ENCODE measurements at places on chromosomes 3 and 15.

DNA sequence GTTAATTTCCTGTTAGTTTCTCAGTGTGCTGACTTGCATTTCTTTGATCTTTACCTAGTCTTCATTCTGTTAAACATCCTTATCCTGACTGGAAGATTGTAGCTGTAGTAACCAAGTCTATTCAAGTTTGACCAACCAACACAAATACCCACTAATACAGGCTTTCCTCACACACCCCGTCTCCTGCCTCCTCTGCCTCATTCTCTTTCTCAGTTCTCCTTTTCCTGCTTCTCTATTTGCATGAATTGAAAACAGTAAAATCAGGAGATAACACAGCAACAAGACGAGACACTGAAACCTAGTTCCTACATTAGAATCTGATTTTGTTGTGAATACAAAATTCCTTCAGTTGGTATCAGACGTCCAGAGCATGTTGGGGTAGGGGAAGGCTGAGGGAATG lies 116.9 kb upstream of the ARPP21 start:
- no peak for DNase-seq

- no peak for DNase-seq
These were observed 34.7 kb downstream of the FOXP1 start for GRCh38 chr3:71548705-71549384.

DNA sequence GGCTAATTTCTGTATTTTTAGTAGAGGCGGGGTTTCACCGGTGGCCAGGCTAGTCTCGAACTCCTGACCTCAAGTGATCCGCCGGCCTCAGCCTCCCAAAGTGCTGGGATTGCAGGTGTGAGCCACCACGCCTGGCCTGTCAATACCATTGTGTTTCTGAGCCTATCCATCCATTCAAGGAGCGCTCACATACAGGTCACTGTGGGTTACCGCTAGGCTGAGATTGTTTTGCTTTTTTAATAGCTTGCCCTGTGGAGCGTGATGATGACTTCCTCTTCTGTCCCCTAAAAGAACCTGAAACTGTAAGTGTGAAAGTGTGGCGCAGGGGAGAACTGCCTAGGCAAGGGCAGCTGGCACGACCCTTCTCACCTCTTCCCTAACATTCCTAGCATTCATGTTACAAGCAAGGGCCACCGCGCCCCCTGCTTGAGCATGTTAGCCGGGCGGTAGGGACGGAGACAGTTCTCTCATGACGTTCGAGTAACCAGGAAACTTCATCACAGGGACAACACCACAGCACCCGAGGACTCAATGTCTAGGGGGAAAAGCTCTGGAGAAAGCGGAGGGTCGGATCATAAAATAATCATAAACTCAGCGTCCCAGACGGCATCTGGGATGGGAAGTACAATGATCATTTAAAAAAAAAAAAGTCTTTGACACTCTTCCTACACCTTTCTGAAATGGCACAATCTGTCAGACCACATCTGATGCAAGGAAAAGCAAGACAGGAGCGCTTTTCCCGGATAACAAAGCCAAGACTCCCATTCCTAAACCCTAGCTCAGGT lies 790 bp downstream of the LAMP3 start:
- DNase-seq: no peak

- no peak for DNase-seq
These were observed 9.5 kb upstream of the DPPA4 start for GRCh38 chr3:109346770-109347295.

- no peak for DNase-seq
These were observed 46.7 kb downstream of the TMED3 start for GRCh38 chr15:79357566-79357965.

DNA sequence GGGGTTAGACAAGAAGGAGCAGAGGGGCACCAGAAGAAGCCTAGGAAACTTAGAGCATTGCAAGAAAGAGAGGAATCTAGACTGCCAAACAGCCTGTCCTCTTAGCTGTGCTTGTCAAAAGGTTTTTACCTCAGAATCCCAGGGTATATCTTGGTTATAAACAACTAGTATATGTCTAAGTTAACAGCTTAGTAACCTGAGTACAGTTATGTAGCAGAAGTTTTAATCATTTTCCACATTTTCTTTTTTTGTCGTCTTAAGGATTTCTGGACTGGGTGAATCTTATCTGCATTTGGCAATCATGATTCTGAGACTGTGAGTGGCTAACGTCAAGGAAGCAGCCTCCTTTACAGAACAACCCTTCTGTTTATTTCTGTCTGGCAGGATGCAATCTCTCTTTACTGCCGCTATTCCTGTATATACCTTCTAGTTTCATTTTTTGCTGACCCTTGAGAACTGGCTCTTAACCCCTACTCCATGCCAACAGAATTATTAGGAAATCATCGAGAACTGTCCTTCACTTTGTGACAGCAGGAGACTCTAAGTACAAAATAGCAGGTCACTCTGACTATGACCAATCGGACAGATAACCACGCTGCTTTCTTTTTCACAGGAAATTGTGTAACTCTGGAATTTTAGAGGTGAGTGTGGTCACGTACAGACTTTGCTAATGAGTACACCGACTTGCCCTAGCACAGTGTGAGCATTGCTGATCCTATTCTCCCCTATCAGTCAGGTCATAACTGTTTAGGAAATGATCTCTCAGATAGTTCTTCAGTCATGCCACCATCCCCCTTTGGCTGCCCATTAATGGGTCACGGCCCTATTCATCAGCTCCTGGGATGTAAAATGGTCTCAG lies 3.3 kb upstream of the CP start:
- no peak for DNase-seq

GRCh38 chr3:129793319-129793718 lies 100.2 kb downstream of the TMCC1 start:
- DNase-seq: no peak

DNA sequence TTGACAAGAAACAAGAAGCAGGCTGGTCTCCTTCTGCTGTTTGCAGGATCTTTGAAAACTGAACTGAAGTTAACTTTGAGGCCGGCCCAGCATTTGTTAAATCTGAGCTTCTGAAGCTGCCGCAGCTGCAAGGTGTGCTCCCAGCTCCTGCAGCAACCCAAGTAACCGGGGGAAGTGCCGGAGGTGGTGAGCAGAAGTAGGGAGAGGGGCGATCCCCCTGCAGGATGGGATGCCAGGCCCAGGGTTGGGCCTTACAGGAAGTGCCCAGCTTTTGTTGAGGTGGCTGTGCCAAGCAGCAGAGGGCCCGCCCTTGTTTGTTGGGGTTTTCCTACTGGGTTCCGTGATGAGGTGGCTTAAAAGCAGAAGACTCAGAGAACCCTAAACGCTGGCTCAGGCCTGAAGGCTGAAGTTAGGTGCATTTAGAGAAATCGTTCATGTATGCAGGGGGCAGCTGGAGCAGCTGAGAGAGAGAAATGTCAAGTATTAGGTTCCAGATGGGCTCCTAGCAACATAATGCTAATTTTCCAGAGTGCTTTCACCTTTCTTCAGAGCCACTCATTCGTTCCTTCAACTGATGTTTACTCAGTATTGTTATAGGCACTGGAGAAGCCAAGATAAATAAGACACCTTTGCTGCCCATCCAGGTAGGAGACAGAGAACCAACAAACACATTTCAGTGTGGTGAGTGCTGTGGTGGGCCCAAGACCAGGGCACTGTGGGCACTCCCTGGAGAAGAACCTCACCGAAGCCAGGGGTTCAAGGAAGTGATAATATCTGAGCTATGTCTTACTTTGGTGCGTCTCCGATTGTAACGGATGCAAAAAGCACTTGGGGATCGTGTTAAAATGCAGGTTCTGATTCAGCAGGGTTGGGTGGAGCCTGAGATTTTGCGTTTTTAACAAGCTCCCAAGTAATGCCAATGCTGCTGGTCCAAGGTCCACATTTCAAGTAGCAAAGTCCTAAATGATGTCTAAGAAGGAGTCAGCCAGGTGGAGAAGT lies 42.2 kb upstream of the PLCL2 start:
- peak; percentile 80 for DNase-seq

DNA sequence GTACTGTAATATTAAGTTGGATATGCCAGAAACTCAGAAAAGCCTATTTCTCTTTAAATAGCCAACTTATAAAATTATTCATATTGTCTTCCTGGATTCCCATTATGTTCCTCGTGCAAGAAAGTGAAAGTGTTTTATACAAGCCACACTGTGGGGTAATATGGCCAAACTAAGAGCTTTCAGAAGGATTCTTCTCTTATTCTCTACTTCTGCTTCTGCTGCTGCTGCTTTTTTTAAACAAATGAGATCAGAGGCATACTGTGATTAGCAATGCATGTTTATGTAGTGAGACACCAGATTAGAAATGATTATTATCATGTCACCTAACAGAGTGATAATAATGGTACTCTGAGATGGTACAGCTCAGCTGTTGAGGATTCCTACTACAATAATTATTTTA lies 1026.5 kb upstream of the CFAP20DC start:
- DNase-seq: no peak

GRCh38 chr15:74375303-74375693 lies 7.9 kb upstream of the CYP11A1 start:
- peak; percentile 73 for DNase-seq

DNA sequence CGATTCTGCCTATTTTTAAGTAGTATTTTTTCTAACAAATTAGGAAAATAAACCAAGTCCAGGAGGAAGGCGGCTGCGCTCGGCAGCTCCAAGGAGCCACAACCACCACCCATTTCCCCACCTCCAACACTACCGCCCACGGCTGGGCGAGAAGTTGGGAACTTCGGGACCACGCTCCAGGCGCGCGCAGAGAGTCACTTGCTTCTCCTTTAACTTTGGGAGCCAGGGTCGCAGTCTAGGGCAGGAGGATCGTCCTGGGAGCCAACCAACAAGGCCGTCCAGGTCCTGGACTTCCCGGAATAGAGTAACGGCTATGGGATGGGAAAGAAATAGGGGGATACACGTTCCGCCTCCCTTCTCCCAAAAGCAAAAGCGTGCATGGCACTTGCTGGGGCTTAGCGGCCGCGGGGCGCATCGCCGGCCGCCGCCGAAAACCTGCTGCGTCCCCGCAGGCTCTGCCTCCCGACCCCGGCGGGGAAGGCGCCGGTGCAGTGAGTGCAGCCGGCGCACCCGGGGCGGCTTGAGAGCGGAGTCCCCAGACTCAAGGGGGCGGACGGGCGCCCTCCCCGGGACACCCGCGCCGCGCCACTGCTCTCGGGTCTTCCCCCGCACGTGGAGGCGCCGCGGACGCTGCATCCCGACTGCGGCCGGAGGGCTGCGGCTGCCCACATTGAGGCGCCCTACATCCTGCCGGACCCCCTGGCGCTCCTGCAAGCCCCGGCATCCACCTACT lies 699 bp downstream of the MEGF11 start:
- peak; percentile 17 for DNase-seq

DNA sequence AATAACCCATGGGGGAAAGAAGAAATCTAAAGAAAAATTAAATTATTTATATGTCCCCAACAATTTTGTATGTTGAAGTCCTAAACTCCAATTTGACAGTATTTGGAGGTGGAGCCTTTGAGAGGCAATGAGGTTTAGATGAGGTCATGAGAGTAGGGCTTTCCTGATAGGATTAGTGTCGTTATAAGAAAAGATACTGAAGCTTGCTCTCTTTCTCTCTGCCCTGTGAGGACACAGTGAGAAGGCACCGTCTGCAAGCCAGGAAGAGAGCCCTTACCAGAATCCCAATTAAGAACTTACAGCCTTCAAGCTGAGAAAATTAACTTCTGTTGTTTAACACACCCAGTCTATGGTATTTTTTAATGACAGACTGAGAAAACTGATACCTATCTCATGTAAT lies 16.1 kb upstream of the OR5AC2 start:
- DNase-seq: no peak

DNA sequence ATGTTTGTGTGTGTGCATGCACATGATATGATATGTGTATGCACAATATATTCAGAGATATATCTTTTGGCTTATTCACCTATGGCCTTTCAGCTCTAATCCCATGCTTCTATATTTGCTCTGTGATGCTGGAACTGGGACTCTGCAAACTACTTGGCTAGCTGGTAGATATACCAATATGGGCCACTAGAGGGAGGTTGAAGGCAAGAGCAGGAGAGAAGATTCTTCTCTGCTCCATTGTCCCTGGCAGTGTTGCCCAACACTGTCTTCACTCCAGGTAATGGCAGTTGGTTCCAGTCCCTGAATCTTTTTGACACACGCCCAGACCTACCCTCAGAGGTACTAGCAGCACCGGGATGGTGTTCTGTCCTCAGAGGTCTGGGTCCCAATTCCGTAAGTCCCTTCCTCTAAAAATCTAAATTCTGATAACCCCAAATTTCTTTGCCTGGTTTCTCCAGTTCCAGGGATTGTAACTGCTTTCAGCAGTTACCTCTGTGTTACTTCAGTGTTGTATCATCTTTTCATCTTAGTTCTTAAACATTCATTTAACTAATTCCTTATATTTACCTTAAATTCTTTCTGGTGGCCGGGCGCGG lies 44.7 kb downstream of the GTPBP8 start:
- DNase-seq: peak; percentile 49

GRCh38 chr3:195143221-195143620 lies 127.7 kb downstream of the XXYLT1 start:
- DNase-seq: no peak

DNA sequence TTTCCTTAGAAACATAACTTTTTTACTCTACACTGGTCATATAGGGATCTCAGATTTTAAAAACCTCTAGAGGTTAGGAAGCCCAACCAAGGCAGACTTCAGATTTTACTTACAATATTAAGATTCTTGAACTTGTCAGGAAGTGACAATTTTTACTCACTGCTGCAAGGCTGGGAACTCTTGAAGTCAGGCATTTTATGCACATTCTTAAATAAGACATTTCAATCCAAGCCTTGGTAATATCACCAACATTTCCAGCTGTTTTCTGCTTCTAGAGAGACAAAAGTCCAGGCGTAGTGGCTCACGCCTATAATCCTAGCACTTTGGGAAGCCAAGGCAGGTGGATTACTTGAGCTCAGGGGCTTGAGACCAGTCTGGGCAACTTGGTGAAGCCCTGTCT lies 33.6 kb upstream of the UBP1 start:
- DNase-seq: no peak

- no peak for DNase-seq
These were observed 1.9 kb upstream of the DLG1 start for GRCh38 chr3:197300361-197300760.

All from CD4-positive, alpha-beta memory T cell (primary cell).